ENCODE measurements at places on chromosomes 12 and 14.

DNA sequence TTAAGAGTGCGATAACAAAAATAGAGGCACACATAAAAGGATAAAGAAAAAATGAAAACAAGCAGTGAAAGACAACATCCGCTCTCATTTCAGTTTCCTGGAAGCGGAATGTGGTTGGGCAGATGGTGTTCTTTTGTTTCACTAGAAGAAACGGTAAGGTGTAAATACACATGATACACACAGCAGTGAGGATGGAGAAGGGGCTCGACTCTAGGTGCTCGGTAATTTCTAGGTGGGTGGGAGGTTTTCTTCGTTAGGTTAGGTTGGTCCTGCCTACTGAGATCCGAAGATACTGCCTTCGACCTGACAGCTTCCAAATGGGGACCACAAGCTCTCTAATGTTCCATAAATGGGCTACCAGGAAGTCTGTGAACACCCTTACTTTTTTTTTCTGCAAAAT lies 1082.5 kb downstream of the BCL11B start:
- no peak for DNase-seq

DNA sequence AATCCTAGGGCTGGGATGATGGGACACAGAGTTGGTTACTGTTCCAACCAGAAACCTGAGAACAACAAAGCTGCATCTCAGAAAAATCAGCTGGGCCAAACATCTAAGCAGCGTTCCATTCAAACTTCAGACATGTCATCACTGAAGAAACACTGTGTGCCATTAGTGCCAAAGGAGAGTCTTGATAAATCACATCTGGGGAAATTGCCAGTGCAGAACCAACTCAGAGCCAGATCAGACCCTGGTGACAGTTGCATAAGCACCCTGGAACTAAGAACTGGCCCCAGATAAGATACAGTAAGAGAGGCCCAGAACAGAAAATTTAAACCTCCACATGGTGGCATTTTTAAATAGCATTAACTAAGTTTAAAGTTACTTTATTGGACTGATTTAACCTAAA lies 482.8 kb downstream of the PRKD1 start:
- DNase-seq, result no peak

- DNase-seq, result no peak
Observed at GRCh38 chr12:130421896-130422295, 84.2 kb downstream of the PIWIL1 start.

GRCh38 chr12:96497855-96498254 lies 8.5 kb downstream of the CFAP54 start:
- no peak for DNase-seq

DNA sequence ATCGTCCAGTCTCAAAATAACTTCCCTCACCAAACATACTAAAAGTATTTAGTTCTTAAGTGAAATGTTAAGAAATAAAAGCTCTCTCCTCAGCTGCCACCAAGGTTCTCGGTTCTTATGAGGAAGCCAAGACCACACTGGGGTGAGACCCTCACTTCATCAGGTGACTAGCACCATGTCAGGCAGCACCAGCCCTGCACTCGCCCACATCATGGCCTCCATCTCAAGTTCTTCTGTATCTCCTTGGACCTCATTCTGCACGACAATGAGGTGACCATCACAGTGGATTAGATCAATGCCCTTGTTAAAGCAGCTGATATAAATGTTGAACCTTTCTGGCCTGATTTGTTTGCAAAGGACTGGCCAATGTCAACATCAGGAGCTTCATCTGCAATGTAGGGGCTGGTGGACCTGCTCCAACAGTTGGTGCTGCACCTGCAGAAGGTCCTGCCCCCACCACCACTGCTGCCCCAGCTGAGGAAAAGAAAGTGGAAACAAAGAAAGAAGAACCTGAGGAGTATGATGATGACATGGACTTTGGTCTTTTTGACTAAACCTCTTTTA lies 12.4 kb downstream of the SEC23A start:
- no peak for DNase-seq

DNA sequence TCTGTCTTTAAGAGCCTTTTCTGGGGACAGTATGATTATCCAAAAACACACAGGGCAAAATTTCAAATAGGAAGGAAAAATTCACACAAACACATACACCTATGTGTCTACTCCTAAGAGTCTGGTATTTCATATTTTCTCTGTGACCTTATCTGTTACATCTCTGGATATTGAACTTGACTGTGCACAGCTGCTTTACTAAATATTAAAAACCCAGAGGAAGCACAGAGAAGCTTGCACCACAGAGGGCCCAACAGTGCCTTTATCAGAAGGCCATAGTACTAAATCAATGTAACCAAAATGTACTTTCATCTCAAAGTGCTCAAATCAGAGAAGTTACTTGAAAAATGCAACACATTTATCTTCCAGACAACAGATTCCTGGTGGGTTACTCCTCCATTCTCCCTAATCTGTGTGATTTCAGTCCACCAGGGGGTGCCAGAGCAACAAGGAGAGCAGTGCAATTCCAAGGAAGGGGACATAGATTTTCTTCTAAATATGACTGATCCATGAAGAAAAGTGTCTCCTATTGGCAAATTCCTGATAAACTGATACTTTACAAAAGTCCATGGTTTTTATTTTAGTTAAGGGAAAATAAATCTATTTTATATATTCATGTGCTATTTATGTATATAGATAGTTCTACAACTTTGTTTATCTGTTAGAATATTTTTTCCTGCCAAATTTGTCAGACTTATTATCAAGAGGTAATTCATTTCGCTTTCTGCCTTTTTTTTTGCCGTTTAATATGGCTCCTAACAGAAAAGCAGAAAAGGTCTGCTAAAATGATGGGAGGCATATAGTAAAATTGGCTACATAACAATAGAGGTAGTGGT lies 617.6 kb downstream of the LRFN5 start:
- no peak for DNase-seq

- DNase-seq, result no peak
Observed at GRCh38 chr12:89694542-89694941, 14.1 kb downstream of the ATP2B1 start.

GRCh38 chr12:6444031-6444430 lies 724 bp upstream of the CD27 start:
- DNase-seq, result no peak

DNA sequence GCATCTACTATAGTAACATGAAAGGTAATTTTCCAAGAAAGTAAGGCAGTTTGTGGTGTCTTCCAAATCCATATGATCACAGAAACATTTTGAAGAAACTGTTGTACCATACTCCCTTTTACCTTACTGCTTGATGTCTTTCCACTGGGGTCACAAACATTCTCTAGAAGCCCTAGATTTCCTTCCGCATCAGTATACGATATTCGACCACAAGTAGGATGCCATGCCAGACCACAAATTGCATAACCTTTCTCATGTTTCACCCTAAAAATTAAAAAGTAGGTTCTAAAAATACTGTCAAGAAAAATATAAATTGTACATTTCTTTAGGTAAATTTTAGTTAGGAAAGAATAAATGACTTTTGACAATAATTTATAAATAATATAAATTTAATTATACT lies 26.5 kb downstream of the WDHD1 start:
- DNase-seq, result no peak

DNA sequence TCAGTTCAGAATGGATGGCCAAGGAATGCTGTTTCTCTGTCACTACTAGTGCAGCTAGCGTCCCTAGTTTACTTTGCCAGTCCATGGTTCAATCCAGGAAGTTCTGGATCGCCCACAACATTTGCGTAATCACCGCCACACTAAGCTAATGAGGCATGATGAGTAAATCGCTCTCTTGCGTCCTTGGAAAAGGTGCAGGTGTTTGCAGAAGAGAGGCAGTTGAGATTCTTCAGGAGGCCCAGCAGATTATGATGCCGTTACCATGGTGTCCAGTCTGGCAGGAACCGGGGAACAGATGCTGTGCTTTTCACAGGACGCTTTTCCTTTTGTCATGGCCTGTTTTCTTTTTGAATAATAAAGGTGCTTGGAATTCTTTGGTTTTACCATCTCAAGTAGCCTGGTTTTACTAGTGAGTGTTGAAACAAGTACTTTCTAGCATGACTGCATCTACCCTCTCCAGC lies 9.0 kb downstream of the TPH2 start:
- no peak for DNase-seq

DNA sequence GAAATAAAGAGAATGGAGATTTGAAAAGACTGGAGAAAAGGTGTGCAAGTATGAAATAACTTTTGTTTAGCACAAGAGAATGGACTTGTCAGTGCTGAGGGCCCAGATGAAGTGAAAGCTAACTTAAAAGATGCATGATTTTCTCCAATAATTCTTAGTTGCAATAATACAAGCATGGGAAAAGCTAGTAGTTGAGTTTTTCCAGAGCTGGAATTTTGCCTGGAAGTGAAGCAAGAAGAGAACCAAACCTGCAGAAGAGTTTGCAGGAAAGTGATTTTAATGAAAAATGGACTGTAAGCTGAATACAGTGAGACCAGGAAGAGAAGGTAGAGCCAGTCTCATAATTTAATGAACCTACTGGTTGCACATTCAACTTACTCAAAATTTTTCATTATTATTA lies 69.3 kb upstream of the FSCB start:
- no peak for DNase-seq

GRCh38 chr14:79516009-79516408 lies 695.3 kb downstream of the DIO2 start:
- DNase-seq, result no peak

GRCh38 chr12:6321905-6322304 lies 11.4 kb downstream of the PLEKHG6 start:
- DNase-seq, result no peak

- no peak for DNase-seq
Observed at GRCh38 chr14:67680121-67680602, 5.7 kb upstream of the VTI1B start.

- DNase-seq, result no peak
Observed at GRCh38 chr14:35666429-35667043, 132.6 kb downstream of the INSM2 start.

- no peak for DNase-seq
Observed at GRCh38 chr12:99049774-99050173, 404.7 kb downstream of the APAF1 start.

- no peak for DNase-seq
Observed at GRCh38 chr12:80690090-80690489, 17.3 kb upstream of the MYF6 start.

GRCh38 chr14:101838476-101838875 lies 77.0 kb downstream of the PPP2R5C start:
- DNase-seq, result no peak

GRCh38 chr12:113043240-113043639 lies 13.3 kb upstream of the DTX1 start:
- DNase-seq, result no peak
